ENCODE measurements at places on chromosomes 1 and 21.

GRCh38 chr1:52553362-52554266, 722 bp upstream of the TUT4 start:
- peak; percentile 67 for DNase-seq

GRCh38 chr21:44940116-44940631, 345 bp downstream of the SLX9 start:
- DNase-seq = no peak

GRCh38 chr1:200306944-200307754, 102.7 kb downstream of the ZNF281 start:
- DNase-seq = no peak

GRCh38 chr1:27124405-27124804, 30.5 kb downstream of the SLC9A1 start:
- no peak for DNase-seq

DNA sequence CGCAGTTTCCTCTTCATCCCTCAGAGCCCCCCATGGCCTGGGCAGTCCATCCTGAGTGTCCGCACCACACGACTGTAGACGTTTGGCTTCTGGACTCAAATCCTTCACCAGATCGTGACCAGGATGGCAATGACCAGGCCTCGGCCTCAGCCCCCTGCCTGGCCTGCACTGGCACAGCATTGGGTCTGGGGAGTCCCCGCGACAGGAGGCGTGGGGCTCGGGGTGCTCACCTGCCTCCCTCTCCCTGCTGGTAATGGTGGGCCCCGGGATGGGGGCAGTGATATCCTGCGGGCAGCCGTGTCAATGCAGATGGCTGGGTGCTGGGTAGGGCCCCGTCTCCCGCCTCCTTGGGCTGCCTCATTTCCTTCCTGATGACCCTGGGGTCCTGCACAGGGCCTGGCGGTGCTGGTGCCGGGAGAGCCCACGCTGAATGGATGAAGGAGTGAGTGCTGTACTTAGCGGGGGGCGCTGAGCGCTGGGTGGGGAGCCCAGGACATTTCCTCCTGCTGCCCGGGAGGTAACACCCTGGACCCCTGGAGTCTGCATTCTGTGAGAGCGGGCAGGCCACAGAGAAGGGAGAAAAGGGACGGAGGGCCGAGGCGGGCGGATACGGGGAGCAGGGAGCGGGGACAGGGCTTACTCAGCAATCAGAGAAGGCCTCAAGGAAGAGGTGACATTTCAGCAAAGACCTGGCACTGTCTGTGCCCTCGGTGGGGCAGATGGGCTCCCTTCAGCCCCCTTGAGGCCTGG, 2.1 kb upstream of the TNFRSF14 start:
- DNase-seq = no peak

DNA sequence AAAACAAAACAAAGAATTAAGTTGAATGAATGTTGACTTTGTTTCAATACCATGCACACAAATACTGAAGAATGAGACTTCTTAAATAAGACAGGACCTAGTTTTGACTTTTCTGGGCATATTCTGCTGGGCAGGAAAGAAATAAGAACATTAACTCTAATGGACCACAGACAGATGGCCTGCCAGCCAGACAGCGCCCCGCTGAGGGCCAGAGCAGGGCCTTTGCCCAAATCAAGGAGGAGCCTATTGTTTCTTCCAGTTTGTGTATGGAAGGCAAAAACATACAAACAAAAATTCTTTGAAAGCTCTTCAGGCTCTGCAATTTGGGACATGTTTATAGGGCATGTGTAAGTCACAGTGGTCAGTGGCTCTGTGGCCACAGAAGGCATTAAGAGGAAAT, 44.4 kb upstream of the KIF26B start:
- no peak for DNase-seq

DNA sequence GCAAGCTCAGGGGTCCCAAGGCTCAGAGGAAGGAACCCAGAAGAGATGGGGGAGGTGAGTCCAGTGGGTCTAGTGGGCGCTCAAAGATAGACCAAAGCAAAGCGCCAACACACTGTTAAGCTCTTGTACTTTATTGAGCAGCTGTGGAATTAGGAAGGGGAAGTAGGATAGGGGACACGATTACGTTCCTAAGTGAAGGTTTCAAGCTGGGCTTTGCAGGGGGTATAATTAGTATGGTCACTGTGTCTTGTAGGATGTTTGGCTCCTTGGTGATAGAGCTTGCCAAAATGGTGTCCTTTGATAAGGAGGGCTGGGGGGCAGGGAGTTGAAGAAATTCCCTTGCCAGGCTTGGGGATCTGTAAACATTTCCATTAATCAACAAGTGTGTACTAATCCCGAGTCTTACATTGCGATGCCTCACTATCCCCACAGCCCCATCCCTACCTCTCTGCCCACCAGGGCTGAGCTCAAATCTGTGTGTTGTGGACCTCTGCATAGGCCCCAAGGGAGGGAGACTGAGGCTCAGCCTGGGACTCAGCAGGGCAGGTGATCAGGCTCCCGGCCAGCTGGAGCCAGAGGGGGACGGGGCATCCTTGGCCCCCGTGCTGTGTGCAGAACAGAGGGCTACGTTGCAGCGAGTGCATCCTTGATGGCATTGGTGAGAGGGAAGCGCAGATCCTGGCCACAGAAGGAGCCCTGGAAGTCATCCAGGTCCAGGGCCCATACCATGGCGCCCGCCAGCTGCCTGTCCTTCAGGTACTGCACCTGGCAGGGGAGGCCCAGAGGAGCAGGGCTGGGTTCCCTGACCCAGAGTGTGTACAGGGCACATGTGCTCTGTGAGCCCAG, 3.4 kb upstream of the MYBPH start:
- DNase-seq = no peak

- DNase-seq = no peak
These were observed 3.6 kb upstream of the COL11A1 start for GRCh38 chr1:103111926-103112325.

DNA sequence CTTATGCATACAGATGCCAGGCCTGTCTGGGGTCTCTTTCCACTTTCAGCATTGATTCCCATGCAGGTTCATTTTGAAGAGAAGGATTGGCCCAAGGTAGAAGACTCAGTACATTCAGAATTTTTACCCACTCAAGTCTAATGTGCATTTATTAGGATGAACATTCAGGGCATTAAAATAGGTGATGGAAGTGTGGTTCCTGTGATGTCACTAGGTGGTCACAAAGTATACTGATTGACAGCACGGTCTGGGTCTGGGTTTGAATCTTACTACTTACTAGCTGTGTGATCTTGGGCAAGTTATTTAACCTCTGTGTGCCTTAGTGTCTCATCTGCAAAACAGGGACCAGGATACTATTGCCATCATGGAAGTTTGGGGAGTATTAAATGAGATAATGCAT, 711 bp upstream of the ZNF648 start:
- no peak for DNase-seq

- no peak for DNase-seq
These were observed 652.9 kb downstream of the ADGRL2 start for GRCh38 chr1:82453511-82454185.

- DNase-seq = no peak
These were observed 17.8 kb upstream of the OVAAL start for GRCh38 chr1:180540697-180541594.

DNA sequence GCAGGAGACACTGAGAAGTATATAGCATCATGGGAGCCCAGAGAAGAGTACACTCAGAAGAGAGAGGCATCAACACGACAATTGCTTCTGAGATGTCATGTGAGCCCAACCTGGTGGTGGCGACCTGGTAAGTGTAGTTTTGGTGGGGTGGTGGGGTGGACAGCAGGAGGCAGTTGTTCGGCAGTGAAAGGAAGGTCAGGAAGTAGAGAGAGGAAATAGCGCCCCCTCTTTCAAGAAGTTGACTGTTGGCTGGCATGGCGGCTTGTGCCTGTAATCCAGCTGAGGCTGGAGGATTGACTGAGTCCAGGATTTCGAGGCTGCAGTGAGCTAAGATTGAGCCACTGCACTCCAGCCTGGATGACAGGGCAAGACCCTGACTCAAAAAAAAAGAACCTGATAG, 12.6 kb downstream of the RSPO1 start:
- no peak for DNase-seq

- peak; percentile 32 for DNase-seq
These were observed 6.8 kb upstream of the BSDC1 start for GRCh38 chr1:32400876-32401631.

DNA sequence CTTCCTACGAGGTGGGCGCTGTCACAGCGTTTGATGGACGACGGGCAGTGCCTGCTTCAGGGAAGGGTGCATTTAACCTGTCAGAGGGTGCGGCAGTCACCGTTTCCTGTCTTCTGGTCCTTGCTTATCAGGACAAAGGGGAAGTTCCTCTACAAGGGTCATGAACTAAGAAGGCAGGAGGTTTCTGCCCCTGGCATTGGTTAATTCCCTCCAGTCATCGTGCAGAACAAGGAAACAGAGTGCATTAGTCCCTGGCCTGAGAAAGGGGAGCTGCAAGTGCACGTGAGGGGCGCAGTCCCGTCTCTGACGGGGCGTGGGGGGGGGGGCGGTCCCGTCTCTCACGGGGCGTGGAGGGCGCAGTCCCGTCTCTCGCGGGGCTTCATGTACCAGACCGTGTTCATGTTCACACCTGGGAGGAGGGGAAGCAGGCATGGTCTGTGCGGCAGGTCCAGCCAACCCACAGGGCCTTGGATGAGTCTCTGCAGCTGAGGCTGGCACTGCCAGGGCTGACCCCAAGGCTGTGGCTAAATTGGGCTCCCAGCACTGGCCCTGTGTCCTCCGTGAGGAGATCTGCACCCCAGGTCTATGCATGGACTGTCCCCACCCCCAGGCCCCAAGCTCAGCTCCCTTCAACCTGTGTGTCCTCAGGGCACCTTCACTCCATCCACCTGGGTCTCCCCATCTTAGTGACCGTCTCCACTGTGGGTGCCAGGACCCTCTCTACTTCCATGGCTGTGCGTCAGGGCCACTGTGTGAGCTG, 89.2 kb upstream of the COL6A1 start:
- no peak for DNase-seq

- DNase-seq = no peak
These were observed 67.4 kb downstream of the SASS6 start for GRCh38 chr1:100065183-100065968.

GRCh38 chr1:200654660-200655059, 15.0 kb downstream of the DDX59 start:
- no peak for DNase-seq

GRCh38 chr1:170640581-170640980, 23.4 kb upstream of the PRRX1 start:
- DNase-seq = no peak

- no peak for DNase-seq
These were observed 88.0 kb downstream of the NOS1AP start for GRCh38 chr1:162157469-162157868.

DNA sequence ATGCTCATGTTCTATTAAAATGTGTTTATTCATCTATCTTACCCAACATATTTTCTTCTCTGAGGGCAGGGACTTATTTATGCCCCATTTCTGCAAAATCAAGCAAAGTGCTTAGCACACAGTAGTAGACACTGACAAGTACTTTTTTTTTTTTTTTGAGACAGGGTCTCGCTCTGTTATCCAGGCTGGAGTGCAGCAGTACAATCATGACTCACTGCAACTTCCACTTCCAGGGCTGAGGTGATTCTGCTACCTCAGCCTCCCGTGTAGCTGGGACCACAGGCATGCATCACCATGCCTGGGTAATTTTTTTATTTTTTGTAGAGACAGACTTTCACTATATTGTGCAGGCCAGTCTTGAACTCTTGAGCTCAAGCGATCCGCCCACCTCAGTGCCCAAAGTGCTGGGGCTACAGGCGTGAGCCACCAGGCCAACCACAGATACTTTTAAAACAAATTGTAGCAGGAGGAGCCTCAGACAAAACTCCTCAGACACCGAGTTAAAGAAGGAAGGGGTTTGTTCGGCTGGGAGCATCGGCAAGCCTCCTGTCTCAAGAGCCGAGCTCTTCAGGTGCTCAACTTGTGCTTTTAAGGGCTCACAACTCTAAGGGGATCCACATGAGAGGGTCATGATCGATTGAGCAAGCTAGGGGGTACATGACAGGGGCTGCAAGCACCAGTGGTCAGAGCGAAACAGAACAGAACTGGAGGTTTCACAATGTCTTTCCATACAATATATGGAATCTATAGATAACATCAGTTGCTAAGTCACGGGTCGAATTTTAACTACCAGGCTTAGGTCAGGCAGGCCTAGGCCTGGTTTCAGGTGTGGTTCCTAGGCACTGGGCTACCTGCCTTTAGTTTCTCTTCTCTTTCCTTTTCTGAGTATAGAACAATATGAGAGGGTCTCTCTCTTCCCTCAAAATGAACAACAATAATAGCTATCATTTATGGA, 5.7 kb upstream of the TMEM167B start:
- DNase-seq = no peak

GRCh38 chr1:54952950-54953718, 27.3 kb upstream of the TMEM61 start:
- DNase-seq = no peak

DNA sequence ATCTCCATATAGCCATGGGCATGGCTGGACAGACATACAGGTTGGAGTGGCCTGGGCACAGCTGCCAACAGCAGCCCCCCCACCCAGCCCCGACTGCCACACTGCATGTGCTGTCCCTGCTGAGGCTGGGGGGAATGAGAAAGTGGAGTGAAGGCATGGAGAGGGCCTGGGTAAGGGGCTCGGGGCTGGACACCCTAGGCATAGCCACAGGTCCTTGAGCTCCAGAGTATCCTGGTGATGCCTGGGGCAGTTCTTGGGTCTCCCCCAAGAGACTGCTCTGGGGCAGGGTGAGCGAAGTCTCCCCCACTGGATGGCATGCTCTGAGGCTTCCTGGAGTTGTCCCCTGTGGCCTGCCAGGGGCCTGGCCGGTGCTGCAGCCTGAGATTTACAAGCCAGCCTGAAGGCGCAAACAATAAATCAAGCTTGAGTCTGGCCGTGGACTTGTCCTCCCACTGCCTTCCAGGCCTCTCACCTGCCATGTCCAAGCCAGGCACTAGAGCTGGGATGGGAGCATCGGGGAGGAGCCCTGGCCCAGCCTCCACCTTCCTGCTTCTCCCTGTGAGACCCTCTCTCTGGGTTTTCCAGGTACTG, 53.6 kb downstream of the FOXO6 start:
- DNase-seq = no peak

DNA sequence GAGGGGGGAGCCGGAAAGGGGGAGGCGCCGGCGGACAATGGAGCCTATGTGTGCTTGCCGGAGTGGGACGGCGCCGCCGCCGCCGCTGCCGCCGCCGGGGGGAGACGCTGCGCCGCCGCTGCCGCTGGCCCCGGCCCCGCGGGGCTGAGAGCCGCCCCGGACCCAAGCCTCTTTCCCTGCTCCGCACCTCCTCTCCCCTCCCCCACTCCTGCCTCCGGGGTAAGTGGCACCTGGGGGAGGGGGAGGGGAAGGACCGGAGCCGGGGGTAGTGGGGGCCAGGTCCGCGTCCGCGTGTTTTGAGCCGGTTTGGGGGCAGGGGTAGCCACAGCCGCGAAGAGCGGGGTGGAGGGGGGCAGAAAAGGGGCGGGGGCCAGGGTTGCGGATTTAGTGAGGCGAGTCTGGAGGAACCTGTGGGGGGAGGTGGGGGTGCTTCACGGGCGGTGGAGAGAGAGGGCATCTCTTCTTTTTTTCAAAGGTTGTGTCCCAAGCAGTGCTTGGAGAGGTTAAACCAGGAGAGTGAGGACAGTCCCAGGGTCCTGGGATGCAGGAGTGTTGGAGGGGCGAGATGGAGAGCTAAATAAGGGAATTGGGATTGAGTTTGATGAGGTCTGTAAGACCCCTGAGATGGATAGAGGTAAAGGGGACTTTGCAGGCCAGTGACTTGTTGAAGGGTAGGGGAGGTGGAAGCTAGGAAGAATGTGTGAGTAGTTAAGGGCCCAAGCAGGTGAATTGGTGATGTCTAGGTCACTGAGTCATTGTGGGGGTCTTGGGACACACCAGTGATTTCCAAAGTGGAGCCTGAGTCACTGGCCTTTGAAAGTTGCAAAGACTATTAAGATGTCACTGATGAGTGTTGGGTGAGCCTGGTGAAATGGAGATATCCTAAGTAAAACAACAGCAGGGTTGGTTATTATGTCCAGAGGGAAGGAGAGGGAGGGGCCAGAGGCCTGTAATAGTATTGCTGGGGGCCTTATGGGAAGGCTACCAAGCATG, 59.1 kb downstream of the BCL9 start:
- no peak for DNase-seq
